ENCODE measurements at places on chromosomes 16 and 17.

- DNase-seq = peak; percentile 94
These were observed 12.7 kb downstream of the KRT12 start for GRCh38 chr17:40854175-40854814.

DNA sequence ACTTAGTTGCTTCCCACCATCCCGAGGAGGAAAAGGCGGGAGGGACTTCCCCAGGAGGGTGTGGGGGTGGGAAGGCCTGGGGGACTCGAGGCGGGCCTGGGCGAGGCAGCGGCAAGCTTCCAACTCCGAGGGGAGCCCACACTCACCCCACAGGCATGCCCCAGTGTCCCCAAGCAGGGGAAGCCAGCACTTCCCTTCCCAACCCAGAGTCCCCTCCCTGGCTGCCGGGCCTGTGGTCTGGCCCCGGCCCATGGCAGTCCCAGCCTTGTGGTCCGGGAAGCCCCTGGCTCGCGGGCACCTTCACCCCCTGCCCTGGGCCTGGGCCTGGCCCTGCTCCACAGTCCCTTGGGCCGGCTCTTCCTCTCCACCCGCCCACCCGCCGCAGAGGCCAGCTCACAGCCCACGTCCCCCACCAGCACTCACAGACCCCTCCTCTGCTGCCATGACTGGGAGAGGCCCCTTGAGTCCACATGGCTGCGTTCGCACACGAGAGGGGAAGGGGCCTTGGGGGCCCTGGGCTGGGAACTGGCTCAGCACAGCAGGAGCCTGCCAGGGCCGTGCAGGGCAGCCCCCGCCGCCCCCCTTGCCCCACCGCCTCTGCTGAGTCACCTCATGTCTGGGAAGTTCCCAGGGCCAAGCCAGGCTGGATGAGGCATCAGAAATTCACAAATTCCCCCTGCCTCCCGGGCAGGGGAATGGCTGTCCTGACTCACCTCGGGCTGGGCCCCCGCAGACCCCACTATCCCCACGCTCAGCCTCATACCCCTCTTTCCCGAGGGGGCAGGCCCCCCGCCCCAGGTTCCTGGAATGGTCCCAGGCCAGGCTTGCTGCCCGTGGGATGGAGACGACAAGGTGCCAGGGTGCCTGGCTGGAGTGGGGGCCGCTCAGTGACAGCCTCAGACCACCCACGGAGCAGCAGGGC is 27.8 kb downstream of the BAHCC1 start:
- peak; percentile 98 for DNase-seq

DNA sequence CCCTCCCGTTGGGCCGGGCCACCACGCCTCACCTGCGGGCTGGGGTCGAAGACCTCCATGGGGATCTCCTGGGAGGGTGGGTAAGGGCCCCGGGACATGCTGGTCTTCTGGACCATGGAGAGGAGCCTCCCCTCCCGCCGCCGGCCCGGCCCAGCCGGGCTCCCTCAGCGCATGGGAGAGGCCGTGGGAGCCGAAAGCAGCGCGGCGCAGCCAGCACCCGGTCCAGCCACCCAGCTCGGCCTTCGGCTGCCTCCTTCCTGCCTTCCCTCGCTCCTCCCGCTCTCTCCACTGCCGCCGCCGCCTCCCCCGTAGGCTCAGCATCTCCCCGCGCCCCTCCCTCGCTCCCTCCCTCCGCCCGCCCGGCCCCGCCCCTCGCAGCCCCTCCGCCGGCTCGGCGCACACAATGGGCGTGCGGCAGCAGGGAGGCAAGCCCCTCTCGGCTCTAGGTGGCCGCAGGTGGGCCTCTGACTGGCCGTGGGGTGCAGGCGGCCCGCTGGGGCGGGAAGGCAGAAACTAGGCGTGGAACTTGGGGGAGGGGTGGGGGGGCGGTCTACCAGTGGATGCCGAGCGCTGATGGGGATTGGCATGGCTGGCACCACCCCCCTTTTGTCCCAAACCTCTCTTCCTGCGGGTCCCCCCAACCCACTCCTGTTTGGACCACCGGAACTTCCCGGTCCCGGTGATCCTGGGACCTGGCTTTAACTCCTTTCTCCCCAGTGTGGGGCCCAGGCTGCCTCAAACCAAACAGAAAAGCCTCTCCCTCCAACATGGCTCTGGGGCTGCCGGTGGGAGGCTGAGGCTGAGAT is at the start of gene CACNB1:
TSS of gene CACNB1 (minus strand) at position 290 of the 806 bp plus-strand sequence. CDS start at position 116, 174 bp downstream.
- DNase-seq = peak; percentile 88

DNA sequence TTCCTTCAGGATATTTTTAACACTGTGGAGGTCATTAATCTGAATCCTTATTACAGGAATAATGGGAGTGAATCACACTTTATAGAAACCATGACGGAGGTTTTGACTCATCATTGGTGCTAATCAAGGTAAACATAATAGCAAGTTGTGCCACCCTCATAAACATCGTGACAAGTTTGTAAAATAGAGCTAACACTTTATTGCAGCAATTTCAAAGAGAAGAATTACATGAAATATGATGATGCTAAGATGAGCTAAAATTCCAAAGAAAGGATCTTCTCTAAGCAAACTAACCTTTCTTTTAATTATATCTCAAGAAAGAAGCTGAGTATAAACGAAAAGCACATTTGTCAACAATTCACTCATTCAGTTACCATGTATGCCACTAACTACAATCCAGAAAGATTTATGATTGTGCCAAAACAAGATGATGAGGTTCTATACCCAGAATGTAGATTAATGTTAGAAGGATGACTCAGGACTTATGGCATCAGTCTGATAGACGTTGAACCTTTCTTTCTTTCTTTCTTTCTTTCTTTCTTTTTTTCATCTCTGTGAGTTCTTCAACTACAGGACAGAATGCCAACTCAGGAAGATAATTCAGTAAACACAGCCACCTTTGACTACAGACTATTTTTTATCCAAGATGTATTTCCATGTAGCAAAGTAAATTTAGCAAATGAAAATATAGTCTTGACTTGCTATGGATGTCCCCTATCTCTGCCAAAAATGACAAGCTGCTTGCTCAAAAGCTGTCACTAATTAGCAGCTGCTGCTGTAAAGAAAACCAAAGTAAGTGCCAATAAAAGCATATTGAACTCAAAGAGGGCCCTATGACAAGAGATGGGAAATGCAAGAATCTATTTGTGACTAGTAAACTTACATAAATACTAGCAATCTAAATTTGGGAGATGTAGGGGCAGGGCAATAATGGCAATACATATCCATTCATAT is 23.3 kb downstream of the STAT5B start:
- DNase-seq = peak; percentile 40

GRCh38 chr17:60535382-60536279 is 9.6 kb upstream of the APPBP2 start:
- DNase-seq = peak; percentile 70

DNA sequence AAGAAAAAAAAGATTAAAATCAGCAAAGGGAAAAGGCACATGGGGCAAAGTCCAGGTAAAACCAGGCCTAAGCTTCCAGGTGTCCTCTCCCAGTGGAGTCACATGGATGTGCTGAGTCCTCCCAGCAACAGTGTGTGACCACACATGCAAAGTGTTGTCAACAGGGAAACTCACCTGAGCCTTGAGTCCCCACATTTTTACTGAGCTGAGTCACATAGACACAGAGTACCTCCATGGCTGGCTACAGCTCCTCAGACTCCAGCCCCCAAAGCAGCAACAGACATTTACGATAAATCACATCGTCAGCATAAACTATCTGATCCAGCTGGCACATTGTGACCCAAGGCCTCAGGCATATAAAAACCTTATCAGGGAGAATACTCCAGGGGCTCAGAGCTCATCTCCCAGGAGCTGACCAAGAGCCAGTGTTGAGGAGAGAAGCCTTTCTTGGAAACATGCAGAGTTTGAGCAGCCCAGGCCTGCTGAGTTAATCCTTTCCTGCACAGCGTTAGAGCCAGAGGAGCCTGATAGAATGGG is 20.5 kb downstream of the ERCC4 start:
- DNase-seq = no peak

GRCh38 chr17:77546772-77547241 is 406.0 kb downstream of the SEC14L1 start:
- DNase-seq = no peak

GRCh38 chr17:17119533-17119932 is 77.3 kb downstream of the MPRIP start:
- DNase-seq = peak; percentile 74

GRCh38 chr16:2487903-2488531 is 13.1 kb downstream of the TBC1D24 start:
- DNase-seq = no peak

DNA sequence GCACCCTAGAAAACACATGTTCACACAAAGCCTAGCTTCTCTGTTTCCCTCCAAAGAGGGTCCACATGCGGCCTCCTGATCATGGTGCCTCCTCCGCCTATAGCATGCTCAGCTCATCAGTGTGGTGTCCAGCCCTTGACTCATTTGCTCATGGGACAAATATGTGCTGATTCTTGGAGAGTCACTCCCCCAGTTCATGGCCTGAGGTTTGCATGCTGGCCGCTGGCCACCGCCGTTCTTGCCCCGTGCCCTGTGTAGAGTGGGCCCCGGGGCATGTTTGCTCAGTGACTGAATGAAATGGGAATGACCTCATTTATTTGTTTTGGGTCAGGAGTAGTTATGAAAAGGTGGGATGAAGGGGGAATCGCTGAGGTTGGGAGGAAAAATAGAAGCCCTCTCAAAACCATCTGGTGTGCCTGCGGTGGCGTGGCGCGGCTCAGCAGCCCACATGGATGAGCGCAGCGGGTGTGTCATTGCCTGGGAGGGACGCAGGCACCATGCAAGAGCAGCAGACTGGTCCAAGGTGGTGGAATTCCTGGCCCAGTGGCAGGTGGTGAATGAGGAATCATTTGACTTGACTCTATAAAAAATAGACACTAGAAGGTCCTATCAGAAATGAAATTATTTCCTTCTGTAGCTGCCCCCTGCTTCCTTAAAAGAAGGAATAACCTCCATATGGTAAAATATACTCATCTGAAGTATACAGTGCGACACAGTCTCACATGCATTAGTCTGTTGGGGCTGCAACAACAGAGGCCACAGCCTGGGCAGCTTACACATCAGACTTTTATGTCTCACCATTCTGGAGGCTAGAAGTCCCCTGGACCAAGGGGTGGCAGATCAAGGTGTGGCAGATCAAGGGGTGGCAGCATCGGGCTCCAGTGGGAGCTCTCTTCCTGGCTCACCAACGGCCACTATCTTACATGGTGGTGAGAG is 31.7 kb downstream of the CRISPLD2 start:
- peak; percentile 83 for DNase-seq

- peak; percentile 100 for DNase-seq
These were observed 164.5 kb upstream of the CHMP6 start for GRCh38 chr17:80826955-80827645.

DNA sequence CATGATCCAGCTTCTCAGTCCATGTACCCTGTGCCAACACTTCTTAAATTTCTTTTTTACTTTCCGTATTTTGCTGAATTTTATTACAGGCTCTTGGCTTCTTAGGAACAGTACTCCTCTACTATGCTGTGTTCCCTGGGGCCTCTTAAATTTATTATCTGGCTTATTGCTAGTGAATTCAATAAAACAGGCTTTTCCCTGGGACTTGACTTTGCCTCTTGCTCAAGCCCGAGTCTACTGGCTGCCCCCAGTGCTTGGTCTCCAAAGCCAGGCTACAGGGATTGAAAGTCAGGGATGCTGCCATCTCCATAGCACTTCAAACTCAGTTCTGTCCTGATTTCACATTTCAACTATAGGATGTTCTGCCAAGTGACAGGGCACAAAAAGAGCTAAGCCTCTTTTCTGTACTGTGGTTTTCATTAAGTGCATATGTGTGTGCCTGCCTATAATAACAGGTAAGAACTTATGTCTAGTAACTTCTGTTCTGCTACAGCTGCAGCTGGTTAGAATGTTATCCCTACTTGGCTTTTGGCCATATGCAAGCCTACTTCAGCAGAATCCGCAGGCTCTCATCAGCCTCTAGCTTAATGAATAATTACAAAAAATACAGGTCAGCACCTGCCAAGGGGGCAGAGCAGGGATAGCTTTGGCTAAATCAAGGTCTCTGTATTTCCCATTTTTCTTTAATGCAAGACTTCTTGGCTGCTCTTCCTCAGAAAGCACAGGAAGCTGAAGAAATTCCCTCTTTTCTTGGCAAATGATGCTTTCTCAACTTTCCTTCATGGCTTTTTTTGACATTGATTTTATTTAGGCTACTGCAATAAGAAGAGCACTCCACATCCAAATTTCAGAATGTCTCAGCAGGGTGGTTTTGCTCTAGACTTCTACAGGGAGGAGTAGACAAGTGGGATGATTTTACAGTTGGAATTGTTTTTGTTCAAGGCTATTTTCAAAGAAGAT is 8.2 kb downstream of the FAM20A start:
- peak; percentile 53 for DNase-seq

- peak; percentile 62 for DNase-seq
These were observed 737 bp downstream of the NUDT16L1 start for GRCh38 chr16:4693956-4694641.

GRCh38 chr16:46826631-46827030 is 4.3 kb downstream of the C16orf87 start:
- peak; percentile 9 for DNase-seq

- DNase-seq = peak; percentile 89
These were observed 15.9 kb downstream of the ARHGAP23 start for GRCh38 chr17:38444151-38444550.

GRCh38 chr17:59401725-59402124 is 70.3 kb downstream of the YPEL2 start:
- DNase-seq = no peak
